ENCODE measurements at places on chromosomes 3 and 15.
A peak's percentile ranks its signal among the peaks of the same experiment; 100 is the strongest.

GRCh38 chr3:13085081-13085845, 12.0 kb upstream of the IQSEC1 start:
- DNase-seq = peak; percentile 43

DNA sequence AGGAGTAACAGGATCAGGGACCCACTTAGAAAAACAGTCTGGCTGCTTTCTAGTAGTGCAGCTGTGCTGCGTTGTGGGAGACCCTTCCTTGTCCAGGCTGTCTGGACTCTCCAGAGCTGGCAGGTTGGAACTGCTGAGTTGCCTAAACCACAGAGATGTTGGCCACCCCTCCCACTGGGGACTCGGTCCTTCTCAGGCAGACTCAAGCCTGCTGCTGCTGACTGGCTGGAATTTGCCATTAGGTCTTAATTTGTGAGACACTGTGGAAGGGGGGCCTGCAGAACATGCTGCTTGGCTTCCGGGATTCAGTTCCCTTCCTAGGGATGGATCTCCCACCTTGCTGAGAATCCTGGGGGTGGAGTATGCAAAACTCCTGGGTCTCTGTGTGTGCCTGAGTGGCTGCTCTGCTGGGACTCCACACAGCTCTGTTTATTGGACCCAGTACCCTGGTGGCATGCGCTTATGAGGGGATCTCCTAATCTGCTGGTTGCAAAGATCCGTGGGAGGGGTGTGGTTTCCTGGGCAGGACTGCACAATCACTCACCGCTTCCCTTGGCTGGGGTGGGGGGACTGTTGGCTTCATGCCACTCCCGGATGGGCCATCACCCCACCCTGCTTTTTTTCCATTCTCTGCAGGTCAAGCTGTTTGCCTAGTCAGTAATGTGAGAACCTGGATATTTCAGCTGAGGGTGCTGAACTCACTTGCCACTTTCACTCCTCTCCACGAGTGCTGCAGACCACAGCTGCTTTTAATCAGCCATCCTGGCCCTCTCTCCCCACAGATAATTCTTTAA, 150.5 kb downstream of the CFAP20DC start:
- DNase-seq = no peak

- DNase-seq = peak; percentile 65
Measured at GRCh38 chr3:196207833-196208607, 3.2 kb downstream of the ZDHHC19 start.

DNA sequence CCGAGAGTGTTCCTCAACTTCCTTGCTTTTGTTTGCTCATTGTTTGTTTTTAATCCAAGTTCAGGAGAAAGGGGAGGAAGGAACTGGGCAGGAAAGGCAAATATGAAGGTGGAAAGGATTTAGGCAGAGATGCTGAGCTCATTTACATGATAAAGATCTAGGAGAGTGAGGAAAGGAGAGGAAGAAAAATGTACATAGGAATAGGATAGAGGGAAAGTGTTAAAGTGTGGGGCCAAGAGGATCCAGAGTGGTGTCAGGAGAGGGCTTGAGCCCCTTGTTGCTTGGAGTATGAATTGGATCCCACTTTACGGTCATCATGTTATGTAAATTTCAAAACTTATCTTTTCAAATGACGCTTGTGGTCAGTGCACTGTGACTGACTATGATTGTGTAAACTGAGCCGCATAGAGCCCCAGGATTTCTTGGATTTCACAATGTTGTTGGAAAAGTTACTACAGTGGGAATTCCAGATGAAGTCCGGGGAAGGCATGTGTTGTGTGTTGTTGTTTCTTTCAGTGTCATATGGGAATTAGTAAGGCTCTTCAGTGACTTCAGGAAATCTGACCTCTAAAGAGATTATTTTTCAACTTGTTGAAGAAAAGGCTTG, 15.0 kb upstream of the PLD1 start:
- DNase-seq = no peak

DNA sequence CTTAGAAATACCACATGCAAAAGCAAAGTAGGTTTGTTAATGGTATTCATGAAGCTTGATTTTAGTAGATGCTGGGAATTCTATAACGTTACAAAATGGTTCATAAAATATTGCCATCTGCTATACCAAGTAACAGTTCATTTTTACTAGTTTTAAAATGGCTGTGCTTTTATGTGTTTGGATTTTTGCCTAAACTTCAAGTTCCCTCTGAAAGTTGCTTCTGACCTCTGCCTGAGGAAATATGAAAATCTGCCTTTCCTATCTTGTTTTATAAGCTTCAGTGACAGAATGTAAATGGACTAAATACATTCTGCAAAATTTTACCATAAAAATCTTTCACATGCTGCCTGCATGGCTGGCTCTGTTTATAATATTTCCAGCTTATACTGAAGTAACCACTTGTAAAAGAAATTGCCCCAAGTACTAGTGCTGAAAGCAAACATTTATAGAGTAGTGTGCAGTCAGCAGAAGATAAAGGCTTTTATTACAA, 560.7 kb upstream of the ROBO2 start:
- DNase-seq = no peak

DNA sequence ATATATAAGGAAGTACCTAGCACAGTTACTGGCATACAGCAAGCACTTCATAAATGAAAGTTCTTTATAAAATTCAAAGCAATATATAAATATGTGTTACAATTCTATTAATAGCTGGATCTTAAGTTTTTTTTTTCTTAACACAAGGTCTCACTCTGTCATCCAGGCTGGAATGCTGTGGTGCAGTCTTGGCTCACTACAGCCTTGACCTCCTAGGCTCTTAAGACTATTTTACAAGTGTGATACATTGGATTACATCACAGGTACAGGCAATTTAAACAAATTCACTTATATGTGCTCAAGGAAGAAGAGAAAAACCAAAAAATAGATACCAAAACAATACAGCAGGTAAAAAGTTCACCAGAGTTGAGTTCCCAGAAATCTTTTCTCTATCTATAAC, 60.6 kb downstream of the ZNF280D start:
- DNase-seq = no peak

- DNase-seq = peak; percentile 46
Measured at GRCh38 chr3:22960105-22960984, 242.8 kb upstream of the UBE2E2 start.

GRCh38 chr15:63040509-63040908, 2.0 kb upstream of the TPM1 start:
- no peak for DNase-seq

DNA sequence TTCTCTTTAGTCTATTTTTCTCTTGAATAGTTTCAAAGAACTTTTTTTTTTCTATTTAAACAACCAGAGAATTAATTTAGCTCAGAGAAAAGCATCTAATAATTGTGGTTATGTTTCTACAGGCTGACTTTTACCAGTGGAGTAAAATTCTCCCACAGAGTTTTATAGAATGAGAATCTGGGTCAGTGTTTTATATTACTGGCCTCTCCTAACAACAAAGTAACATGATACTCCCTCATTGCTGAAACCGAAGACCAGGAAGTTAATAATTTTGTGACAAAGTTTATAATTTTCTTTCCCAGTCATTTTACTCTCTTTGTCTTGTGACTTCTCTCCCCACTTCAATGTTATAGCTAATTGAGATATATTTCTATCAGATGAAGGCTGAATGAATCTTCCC, 946.9 kb downstream of the EPHA3 start:
- no peak for DNase-seq

DNA sequence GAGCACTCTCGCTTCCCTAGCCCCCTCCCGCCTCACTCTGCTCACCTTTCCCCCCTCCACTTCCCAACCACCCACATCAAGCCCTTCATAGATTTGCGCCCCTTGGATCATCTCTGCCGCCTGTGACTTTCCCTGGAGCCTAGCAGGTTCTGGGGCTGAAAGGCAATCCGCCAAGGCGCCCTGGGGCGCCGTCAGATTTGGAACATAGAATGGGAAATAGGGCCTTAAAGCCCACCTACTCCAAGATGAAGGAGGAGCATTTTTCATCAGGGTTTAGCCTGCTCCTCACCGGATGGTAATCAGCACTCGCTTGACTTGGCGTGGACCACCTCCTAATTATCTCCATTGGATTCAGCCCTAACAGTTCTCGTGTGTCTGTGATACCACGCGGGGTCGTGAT, 1.3 kb downstream of the CPNE4 start:
- DNase-seq = no peak

- DNase-seq = no peak
Measured at GRCh38 chr3:149727656-149728055, 24.6 kb downstream of the COMMD2 start.

- DNase-seq = no peak
Measured at GRCh38 chr3:143811602-143812001, 36.7 kb downstream of the SLC9A9 start.

DNA sequence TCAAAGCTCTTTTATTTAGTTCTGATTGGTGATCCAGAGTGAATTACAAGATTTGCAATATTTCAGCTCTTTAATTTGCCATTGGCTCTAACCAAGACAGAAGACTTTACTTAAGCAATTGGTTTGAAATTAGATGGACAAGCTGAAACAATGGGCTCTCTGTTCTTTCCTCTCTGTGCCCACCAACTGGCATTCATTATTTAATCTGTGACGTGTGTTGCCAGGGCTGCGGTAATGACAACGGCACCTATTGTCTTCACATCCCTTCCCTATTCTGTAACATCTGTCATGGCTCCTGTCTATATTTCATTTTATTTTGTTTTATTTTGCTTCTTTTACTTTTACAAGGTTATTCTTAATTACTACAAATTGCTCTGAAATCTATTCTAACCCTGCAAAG, 33.9 kb downstream of the PLD1 start:
- DNase-seq = no peak

GRCh38 chr15:42836251-42836650, 84.3 kb downstream of the TTBK2 start:
- DNase-seq = no peak

- DNase-seq = no peak
Measured at GRCh38 chr3:131386429-131387165, 5.0 kb downstream of the NUDT16 start.

GRCh38 chr3:112319516-112320276, 13.3 kb upstream of the CD200 start:
- DNase-seq = no peak

- DNase-seq = no peak
Measured at GRCh38 chr3:101689286-101689685, 2.8 kb upstream of the RPL24 start.

DNA sequence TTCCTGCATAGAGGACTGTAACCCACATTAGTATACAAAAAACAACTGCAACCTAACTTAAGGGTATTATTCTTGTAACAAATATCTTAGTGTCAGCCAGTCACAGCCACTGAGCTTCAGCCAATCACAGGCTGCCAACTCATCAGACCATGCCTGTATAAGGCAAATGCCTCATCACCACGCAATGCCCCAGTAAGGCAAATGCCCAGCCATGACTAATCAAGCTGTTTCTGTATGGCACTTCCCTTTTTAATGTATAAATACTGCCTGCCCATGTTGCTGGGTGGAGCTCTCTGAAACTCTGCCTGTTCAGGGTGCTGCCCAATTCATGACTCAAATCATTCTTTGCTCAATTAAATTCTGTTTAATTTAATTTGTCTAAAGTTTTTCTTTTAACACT, 18.4 kb upstream of the GABRA5 start:
- no peak for DNase-seq

- no peak for DNase-seq
Measured at GRCh38 chr3:104614564-104614963, 752.1 kb upstream of the ALCAM start.

GRCh38 chr15:45251888-45252287, at the start of gene SLC28A2:
SLC28A2 (plus strand) TSS chr15:45252234; CDS start chr15:45253216, 982 bp downstream.
- DNase-seq = no peak

GRCh38 chr3:184788751-184789150, 23.2 kb upstream of the VPS8 start:
- DNase-seq = no peak

DNA sequence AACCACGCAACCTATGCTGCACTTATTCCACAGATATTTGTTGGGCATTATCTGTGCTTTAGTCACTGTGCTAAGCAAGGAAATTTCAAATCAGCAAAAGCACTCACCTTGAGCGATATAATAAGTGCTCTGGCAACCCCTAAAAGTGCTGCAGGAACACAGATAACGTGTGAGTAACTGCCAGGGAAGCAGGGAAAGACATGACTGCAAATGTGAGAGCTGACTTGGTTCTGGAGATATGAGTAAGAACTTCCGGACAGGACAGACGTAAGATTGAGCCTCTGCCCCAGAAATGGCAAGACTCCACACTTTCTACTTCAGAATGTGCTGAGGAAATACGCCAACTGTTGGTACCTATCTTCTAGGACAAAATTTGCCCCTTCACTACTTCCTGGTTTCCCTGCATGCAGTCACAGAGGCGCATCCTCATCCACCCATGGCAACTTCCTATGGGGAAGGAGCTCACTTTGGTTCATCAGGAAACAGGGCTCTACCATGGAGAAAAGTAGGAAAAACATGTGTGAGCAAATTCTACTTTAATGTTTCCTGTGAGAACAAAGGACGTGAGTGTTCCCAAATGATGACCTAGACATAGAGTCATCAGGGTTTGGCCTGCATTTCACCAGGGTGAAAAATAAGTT, 41.7 kb downstream of the AQP9 start:
- DNase-seq = no peak

GRCh38 chr3:106097817-106098435, 229.1 kb upstream of the CBLB start:
- DNase-seq = no peak

DNA sequence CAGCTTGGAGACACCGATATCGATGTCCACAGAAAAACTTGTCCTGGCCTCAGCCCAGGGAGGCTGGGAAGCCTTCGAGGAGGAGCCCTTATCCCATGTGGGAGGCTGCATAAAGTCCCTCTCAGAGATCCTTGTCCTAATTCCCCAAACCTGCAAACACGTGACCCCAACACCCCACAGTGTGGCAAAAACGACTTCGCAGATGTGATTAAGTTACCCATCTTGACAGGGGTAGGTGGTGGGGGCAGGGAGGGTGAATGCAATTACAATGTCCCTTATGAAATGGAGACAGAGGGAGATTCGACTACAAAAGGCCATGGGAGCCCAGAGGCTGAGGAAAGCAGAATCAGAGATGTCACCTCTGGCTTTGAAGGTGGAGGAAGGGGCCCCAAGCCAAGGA, 2.3 kb upstream of the TLR9 start:
- no peak for DNase-seq

- DNase-seq = no peak
Measured at GRCh38 chr15:56866803-56867202, 51.6 kb upstream of the TCF12 start.

GRCh38 chr3:40938591-40938990, 260.7 kb upstream of the CTNNB1 start:
- no peak for DNase-seq

GRCh38 chr3:4340411-4341335, 37.5 kb downstream of the SETMAR start:
- DNase-seq = no peak

DNA sequence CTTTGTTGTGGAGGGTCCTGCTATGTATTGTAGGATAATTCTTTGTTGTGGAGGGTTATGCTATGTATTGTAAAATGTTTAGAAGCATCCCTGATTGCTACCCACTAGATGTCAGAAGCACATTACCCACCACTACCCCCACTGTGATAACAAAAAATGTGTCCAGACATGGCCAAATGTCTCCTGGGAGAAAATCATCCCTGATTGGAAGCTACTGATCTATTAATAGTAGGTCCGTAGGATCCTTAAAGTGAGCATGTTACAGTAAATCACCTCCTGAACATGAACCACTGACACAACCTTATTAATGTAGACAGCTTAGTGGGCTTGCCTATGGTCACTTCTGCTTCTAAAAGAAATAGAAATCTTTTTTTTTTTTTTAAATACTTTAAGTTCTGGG, 884.6 kb downstream of the AGBL1 start:
- no peak for DNase-seq

- DNase-seq = no peak
Measured at GRCh38 chr15:46322753-46323152, 687.9 kb downstream of the SQOR start.

GRCh38 chr15:99371180-99372103, 120.2 kb downstream of the LRRC28 start:
- DNase-seq = no peak
